T-helper 2 cell (primary cell): ENCODE measurements at places on chromosomes 3 and 15.

GRCh38 chr15:72342385-72342784 lies 22.4 kb upstream of the CELF6 start:
- DNase-seq = no peak

- no peak for DNase-seq
Measured at GRCh38 chr15:89364741-89365450, 30.3 kb upstream of the POLG start.

DNA sequence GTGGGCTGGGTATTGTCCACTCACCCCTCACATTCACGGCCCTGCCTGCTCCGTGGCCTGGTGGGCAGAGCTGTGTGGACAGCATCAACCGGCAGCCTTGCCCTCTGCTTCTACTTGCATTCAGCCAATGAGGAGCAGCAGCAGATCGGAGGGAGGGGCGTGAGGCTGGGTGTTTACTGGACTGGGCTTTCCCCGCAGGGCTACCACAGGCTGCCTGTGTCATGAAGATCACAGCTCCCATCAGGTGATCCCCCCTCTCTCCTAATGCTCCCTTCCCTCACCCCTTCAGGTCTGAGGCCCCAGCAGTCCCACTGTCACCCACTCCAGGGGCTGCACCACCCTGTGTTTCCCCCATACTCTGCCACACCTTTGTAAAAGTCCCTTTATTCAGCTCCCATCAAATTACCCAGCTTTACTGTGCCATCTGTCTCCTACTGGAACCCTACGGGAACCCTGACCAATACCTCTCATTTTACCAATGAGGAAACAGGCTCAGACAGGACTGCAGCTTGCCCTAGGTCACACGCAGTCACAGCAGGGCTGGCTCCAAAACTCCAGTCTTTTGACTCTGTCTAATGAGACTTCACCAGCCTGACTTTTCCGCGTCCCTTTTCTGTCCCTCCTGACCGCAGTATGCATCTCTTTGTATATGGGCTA lies 81.1 kb downstream of the MEGF11 start:
- DNase-seq = no peak

GRCh38 chr3:77247061-77247460 lies 207.2 kb downstream of the ROBO2 start:
- DNase-seq = no peak

GRCh38 chr3:19331931-19332330 lies 183.6 kb downstream of the KCNH8 start:
- no peak for DNase-seq

- no peak for DNase-seq
Measured at GRCh38 chr15:54638666-54639065, 558.1 kb downstream of the RSL24D1 start.

GRCh38 chr15:40292246-40292645 lies 9.4 kb upstream of the ANKRD63 start:
- DNase-seq = no peak

GRCh38 chr15:67834581-67835296 lies 5.1 kb downstream of the RNU6-1 start:
- DNase-seq = no peak

DNA sequence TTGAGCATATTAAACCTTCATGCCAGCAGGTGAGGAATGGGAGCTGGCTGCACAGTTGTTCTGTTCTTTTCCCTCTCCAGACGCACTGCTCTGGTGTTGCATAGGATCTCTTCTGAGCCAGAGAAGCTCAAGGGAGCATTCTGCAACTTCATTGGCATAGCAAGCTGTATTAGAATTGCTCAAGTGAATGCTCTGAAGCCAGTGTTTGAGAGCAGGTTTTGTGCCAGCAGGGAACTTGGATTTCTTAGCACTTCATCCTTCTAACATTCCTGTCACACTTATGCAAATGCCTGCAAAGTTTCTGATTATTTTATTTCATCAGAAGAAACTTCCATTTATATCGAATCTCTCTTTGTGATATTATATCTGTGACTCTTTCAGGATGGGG lies 366.6 kb downstream of the AGBL1 start:
- no peak for DNase-seq

GRCh38 chr3:151107701-151108100 lies 22.2 kb downstream of the MED12L start:
- DNase-seq = no peak

- DNase-seq = no peak
Measured at GRCh38 chr15:94494732-94495131, 263.4 kb downstream of the MCTP2 start.

GRCh38 chr3:72891053-72891855 lies 3.4 kb downstream of the GXYLT2 start:
- no peak for DNase-seq

DNA sequence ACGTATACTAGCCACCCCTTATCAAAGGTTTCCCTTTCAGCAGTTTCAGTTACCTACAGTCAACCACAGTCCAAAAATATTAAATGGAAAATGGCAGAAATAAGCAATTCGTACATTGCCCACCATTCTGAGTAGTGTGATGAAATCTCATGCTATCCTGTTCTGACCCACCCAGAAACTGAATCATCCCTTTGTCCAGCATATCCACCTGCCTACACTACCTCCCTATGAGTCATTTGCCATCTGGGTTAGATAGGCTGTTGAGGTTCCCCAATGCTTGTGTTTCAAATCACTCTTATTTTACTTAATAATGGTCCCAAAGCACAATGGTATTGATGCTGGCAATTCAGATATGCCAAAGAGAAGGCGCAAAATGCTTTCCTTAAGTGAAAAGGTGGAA lies 15.3 kb upstream of the PHC3 start:
- DNase-seq = no peak

DNA sequence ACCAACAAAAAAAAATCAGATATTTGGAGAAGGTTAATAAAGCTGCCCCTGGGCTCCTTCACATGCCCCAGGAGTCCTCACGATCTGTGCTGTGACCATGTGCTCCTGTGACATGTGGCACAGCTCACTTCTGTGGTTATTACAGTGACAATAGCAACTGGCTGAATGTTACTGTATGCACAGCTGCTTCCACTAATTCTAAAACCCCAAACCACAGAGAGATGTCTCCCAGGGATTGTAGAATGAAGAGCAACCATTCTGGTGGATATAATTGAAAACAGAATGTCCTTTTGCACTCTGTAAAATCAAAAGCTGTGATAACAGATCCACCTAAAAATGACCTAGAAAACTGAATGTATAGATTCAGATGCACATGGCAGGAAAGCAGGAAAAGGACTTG lies 489.2 kb upstream of the CNTN4 start:
- DNase-seq = no peak

DNA sequence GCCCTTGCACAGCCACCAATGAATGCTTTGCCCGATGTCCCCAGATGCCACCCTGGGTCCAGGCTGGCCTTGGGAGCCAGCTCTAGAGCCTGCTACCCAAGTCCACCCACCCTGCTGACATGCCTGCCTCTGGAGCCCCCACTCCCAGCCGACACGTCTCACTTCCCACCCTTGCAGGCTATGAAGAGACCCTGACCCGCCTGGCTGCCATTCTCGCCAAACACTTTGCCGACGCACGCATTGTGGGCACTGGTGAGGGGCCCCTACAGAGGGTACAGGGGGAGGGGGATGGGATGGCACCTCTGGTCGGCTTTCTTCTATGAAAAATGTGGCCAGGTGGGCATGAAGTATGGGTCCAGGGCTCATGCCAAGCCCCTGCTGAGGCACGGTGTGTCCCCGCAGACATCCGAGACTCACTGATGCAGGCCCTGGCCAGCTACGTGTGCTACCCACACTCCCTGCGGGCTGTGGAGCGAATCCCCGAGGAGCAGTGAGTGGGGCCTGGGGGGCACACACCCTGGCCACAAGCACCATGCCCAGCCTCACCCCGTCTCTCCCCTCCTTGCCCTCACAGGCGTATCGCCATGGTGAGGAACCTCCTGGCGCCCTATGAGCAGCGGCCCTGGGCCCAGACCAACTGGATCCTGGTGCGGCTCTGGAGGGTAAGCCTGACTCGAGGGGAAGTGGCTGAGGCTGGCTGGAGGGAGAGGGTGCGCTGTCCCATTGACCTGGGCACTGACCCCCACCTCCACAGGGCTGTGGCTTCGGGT lies 6.0 kb downstream of the AMIGO3 start:
- no peak for DNase-seq

GRCh38 chr15:74196175-74196574 lies 6.4 kb downstream of the STRA6 start:
- no peak for DNase-seq

- DNase-seq = no peak
Measured at GRCh38 chr3:70067860-70068521, 68.5 kb downstream of the SAMMSON start.

DNA sequence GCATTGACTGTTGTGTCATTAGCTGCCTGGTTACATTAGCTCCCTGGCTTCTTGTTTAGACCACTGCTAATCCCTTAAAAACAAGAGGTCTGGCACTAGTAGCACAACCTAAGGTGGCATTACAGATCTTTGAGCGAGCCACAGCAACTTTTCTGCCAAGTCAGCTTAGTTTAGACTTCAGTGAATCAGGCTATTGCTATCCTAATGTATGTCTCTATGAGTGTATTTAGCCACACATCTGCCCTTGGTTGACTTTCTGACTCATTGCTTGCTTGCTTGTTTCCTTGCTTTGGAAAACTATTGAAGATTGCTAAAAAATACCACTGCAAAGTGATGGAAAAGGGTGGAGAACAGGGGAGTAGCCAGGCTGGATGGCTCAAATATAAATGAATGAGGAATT lies 50.2 kb downstream of the CHP1 start:
- no peak for DNase-seq
